Effector memory CD4-positive, alpha-beta T cell (primary cell): ENCODE measurements at places on chromosomes 6 and 20.

- no peak for DNase-seq
Observed at GRCh38 chr6:170111816-170112582, 178.9 kb downstream of the DLL1 start.

GRCh38 chr6:156902782-156903181 is 125.6 kb downstream of the ARID1B start:
- no peak for DNase-seq

- DNase-seq, result no peak
Observed at GRCh38 chr6:124978451-124979293, 16.4 kb downstream of the RNF217 start.

GRCh38 chr6:4355241-4355640 is 219.9 kb upstream of the ECI2 start:
- no peak for DNase-seq

DNA sequence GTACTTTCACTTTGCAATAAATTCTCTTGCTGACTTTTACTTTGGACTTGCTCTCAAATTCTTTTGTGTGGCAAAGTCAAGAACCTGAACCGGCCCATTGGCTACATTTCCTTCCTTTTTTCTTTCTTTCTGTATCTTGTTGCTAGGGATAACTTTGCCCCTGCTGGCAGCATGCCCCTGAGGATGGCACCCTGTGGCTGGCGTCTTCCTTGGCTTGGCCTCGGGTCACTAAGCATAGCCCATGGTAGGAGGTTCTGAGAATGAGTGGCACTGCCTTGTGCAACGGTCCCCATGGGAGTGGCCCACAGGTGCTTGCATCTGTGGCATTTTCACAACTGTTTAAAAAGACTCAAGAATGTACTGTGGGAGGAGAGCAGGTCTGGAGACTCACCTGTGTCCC is 14.0 kb upstream of the HLA-F start:
- DNase-seq, result no peak

DNA sequence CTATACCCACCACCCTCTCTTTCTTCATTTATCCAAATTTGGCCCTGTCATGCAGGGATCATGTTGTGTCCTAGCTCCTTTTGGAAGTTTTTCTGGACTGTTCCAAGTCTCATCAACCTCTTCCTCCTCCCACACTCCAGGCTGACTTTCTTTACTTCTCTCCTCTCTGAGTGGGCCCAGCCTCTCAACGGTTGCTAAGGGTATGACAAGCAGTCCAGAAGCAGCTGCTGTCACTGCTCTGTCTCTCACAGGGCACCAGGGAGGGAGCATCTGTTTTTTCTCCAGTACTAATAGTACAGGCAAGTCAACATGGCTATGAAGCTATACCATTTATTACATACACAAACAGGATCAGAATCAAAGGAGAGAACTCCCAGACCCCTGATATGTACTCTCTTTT is 8.2 kb downstream of the NT5DC1 start:
- DNase-seq, result no peak

DNA sequence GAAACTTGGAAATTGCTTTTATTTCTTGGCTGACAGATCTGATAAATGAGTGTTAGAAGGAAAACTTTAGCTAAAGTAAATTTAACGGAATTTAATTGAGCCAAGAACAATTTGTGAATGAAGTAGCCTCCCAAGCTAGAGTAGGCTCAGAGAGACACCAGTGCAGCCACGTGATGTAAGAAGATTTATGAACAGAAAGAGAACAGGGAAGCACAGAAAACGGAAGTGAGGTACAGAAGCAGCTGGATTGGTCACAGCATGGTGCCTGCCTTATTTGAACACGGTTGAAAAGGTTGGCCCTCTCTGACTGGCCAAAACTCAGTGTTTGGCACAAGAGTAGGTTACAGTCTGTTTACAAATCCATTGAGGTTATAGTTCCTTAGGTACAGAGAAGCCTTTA is 29.5 kb upstream of the IFNGR1 start:
- no peak for DNase-seq

DNA sequence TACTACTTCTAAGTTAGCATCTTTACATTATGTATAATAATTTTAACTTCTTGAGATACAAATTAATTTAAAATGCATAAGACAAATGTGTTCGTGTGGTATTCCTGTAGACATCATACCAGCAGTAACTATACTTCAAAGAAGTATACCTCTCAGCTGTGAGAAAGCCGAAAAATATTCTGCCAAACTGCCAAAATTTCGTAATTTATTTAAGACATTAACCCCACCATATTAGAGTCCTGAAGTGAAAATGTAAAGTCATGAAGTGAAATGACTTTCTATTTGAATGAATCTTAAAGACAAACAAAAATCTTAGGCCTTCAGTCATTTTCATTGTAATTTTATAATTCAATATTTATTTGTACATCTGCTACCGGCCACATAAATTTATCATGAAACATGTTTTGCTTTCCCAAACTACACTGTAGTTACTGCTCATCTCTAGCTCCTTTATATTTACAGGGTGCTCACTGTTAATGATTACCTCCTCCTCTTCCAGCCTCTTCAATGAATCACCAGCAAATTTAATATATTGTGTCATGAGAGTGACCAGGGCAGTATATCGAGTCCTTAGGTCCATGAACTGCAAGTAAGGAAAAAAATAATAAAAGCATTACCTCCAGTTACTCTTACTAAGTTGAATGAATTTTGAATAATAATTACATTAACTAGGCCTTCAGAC is 18.5 kb downstream of the DST start:
- DNase-seq, result no peak

DNA sequence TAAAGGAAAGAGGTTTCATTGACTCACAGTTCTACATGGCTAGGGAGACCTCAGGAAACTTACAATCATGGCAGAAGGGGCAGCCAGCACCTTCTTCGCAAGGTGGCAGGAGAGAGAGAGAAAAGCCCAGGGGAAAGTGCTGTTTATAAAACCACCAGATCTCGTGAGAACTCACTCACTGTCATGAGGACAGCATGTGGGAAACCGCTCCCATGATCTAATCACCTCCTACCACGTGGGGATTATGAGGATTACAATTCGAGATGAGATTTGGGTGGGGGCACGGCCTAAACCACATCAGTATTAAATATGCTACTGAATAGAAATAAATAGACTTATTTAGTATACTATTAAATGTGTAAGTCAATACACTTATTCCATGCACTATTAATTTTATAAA is 70.6 kb upstream of the TCF21 start:
- no peak for DNase-seq

DNA sequence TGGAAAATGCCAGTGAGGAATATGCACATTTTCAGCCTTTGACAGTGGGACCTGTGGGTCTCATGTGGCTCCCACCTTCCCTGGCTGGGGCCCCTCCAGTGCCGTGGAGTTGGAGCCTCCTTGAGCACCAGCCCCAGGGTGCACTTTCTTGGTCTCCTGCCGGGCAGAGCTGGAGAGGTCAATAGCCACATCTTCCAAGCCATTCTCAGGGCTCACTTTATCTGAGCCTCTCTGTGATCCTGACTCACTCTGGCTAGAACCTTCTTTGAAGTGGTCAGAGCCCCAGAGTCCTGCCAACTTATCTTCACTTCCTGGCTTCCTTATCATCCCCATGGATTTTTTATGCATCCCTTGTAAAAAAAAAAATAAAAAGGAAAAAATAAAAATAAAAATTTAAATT is 5.7 kb downstream of the VSX1 start:
- DNase-seq, result no peak

- DNase-seq, result no peak
Observed at GRCh38 chr6:131305037-131305850, 170.0 kb downstream of the AKAP7 start.

DNA sequence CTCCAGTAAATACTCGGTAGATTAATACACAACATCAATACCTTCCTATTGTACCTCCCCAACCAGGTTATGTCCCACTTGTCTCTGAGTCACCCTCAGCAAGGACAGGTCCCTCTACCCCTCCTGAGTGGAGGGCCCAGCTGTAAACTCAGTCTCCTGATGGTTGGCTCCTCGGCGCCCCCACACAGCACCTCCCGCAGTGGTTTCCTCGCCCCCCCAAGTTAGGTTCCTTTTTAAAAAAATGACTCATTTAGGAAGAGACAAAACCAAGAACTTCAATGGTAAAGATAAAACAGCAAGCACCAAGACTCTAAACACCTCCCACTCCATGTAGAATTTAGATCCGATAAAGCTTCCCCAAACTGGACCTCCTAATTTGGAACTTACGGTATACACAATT is 83.5 kb downstream of the TRERF1 start:
- DNase-seq, result no peak

GRCh38 chr6:6689400-6690143 is 101.1 kb downstream of the LY86 start:
- DNase-seq, result no peak

DNA sequence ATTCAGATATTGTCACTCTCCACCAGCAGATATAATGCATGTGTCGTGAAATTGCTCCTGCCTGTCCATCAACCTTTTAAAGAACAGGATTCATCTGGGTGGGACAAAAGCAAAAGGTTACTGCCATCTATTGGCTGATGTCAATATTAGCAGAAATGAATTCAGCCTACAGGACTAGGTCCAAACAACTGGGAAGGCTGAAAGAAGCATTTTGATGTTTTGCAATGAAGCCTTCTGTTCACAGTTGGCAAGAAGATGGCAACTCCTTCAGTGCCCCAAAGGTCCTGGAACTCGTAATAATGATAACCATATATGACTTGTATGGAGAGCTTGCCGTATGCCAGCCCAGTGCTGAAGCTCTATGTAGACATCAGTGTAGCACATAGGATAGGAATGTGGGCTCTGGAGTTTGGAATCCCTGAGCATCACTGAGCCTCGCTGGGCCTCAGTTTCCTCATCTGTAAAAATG is 7.5 kb downstream of the BCAS1 start:
- no peak for DNase-seq

DNA sequence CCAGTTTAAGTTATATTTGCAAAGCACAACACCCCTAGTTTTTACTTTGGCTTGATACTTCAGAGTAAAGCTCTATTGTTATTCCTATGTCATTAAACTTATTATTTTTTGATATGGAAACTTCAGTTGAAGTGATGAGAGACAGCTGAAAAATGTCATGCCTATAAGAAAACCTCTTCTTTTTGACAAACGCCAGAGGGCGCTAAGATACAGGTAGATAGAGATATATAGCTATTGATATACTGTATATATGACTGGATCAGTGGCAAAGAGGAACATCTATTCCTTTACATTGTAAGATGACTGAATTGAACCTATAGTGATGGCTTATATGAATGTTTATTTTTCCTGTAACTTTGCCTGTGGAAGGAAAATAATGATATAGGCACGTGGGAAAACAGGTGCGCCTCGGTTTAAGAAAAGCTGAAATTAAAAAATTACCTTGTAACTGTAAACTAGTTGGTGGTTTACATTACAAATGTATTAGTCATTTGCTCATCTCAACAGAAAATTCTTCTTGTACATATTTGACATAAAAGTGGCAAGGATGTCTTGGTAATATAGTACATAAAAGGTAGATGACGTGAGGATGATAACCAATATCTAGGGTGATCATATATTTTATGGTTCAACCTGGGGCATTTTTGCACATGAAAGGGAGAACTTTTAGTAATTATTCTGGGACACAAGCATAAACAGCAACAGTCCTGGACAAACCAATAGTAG is 74.1 kb downstream of the LAMA4 start:
- DNase-seq, result no peak

DNA sequence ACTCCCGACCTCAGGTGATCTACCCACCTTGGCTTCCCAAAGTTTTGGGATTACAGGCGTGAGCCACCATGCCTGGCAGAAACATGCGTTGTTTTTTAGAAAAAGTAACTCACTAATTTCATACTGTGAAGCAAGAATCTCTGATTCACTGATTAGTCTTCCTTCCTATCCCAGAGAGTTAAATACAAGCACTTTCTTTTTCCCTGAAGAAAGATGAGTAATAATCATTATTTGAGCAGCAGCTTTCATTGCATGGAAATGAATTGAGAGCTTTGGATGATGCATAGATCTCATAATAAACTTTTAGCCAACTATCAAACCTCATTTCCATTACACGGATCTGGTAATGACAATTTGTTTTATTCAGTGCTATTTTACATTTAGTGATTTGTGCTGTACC is 892.5 kb upstream of the EYS start:
- no peak for DNase-seq

GRCh38 chr6:36929607-36930006 is 24.9 kb upstream of the PI16 start:
- no peak for DNase-seq

DNA sequence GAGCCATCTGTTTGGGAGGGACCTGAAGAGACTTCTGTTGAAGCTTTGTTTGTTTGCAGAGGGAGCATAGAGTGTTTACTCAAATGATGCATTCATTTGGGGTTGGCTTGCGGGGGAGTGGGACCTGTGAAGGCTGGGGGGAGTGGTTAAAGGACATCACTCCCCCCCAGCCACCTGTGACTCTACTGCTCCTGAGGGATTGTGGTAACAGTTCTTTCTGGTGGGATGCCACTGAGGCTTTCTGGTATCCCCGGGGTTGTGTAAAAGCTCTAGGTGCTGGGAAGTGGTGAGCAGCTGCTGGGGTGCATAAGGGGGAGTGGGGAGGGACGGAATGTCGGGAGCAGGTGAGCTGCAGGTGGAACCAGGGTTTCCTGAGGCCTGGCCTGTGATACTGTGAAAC is 239.2 kb upstream of the QKI start:
- no peak for DNase-seq

- DNase-seq, result no peak
Observed at GRCh38 chr6:49835140-49835539, 31.2 kb downstream of the CRISP1 start.

GRCh38 chr6:161351858-161352257 is 78.0 kb upstream of the AGPAT4 start:
- no peak for DNase-seq

DNA sequence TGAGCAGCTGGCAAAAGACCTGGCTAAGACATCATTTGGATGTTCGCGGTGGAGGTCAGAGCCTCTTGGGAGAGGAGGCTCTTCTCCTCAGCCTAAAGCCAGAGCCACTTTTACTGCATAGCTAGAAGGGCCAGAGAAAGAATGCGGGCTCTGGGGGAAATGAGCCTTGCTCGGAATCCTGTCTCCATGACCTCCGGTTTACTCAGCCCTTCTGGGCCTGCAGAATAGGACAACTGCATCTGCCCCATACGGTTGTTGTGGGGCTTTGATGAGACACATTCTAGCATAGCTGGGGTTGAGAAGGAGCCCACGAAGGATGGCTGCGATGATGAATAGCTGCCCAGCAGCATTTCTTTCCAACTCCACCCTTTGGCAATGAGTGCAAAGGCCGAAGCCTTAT is 115.0 kb upstream of the SLC22A23 start:
- DNase-seq, result no peak
